Stimulated activated CD8-positive, alpha-beta memory T cell treated with anti-CD3 and anti-CD28 coated beads, Interleukin-2, amount 100 ng/mL, for 48 hours (primary cell): ENCODE measurements at places on chromosomes 5 and 9.

- DNase-seq: no peak
Observed at GRCh38 chr9:81092057-81092456, 597.3 kb downstream of the TLE1 start.

DNA sequence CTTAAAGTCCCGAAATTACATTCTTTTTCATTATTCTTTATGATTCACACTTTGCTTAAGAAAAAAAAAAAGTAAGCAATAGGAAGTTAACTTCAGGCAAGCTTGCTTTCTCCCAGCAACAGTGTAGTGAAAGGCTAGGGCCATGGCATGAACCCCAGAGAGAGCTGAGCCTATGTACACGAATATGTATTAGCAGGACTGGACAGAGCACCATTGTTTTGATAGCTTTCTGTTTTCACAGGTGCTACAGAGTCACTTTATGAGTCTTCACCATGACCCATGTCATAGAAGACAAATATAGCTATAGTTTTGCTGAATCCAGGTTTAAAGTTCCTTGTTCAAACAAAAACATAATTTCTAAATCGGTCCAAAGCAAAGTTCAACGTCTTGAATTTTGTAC is 199.2 kb downstream of the ADAMTSL1 start:
- no peak for DNase-seq

DNA sequence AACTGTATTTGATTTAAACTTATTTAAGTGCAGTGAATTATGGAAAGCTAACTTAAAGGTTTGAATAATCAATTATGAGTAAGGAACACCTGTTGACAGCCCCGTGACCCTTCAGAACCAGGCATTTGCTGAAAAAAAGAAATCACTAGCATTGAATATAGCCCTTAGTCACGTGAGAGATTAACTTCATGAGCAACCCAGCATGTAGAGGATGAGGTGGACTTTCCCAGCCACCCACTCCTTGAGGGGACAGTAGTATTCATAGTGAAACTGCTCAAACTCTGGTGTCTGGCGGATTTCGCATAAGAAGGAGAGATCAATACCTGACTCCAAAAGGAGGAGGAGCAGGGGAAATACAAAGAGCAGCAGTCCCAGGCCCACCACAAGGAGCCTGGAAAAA is 184.8 kb upstream of the RASEF start:
- DNase-seq: no peak

DNA sequence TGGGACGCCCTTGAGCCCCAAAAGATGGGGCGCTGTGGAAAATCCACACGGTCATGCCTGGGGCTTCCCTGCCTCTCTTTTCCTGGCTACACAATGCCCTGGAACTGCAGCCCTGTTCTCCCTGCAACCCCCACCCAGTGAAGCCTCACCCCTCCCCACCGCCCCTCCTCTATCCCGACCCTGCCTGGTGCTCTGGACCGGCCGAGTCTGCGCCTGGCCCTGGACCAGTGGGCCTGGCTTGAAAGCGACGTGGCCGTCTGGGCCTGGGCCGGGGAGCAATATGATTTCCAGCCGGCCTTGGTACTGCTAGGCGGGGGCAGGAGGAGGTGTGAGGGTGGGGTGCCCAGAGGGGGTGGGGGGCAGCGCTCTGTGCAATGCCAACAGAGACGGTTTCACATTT is 71.0 kb upstream of the RNU6ATAC start:
- no peak for DNase-seq

DNA sequence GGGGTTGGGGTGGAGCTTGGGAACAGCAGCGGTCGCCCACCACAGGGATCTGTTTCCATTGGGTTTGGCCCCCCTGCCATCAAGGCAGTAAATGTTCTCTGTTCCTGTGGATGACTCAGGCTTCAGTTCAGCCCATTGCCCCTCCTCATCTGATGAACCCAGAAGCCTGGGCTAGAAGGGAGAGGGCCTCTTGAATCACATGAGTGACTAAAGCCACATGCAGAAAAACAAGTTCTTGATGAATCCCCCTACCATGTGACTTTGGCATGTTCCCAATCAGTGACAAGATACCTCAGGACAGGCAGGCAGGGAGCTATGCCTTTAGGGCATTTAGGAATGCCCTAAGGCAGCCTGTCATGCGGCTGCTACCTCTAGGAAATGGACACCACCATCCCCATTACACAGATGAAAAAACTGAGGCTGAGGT is 2.5 kb downstream of the SH3PXD2B start:
- DNase-seq: no peak

DNA sequence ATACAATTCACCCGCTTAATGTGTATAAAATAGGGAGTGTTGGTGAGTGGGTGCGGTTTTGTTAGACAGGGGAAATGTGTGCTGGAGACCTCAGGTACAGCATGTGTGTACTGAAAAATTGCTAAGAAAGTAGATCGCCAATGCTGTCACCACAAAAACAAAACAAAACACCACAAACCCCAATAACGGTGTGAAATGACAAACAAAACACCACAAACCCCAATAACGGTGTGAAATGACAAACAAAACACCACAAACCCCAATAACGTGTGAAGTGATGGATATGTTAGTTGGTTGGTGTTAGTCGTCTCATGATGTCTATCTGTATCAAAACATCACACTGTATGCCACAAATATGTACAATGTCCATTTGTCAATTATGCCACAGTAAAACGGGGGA is 14.2 kb upstream of the GFPT2 start:
- DNase-seq: no peak

- DNase-seq: no peak
Observed at GRCh38 chr5:20528471-20528870, 540.5 kb upstream of the CDH18 start.

DNA sequence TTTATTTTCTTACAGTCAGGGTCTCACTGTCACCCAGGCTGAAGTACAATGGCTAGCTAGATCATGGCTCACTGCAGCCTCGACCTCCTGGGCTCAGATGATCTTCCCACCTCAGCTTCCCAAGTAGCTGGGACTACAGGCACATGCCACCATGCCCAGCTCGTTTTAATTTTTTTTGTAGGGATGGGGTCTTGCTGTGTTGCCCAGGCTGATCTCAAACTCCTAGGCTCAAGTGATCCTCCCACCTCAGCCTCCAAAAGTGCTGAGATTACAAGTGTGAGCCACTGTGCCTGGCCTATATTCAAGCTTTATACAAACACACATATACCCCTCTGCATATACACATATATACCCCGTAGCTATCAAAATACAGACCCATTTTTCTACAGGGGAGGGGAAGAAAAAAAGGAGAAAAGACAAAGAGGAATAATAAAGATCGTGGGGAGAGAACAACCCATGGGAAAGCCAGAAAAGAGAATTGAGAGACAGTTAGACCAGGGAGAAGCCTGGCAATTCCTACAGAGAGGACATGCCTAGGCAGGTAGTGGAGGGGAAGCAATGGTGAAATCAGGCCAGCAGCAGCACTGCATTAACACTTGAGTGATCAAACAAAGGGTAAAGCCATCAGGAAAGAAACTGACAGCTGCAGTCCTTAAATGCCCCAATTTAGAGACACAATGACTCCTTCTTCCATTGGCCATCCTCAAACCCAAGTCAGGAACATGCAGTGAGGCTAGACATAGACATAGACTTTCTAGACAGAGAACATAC is 102.7 kb downstream of the EFNA5 start:
- no peak for DNase-seq

- no peak for DNase-seq
Observed at GRCh38 chr9:76545191-76545590, 86.2 kb downstream of the GCNT1 start.

DNA sequence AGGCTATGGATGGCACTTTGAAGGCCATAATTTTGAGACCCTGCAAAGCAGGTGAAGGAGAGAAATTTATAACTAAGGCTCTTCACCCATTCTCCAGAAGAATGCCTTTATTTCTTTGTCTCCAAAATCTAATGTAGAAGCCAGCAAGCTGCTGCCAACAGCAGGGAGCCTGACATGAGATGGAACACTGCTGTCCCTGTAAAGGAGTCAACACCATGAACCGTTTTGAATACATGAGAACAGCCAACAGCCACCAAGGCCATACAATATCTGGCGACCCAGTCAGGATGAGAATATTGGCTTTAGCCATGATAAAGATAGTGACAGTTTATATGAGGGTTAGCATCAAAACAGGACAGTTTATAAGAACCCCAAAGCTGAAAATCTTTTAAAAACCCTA is 121.2 kb upstream of the LIFR start:
- no peak for DNase-seq

DNA sequence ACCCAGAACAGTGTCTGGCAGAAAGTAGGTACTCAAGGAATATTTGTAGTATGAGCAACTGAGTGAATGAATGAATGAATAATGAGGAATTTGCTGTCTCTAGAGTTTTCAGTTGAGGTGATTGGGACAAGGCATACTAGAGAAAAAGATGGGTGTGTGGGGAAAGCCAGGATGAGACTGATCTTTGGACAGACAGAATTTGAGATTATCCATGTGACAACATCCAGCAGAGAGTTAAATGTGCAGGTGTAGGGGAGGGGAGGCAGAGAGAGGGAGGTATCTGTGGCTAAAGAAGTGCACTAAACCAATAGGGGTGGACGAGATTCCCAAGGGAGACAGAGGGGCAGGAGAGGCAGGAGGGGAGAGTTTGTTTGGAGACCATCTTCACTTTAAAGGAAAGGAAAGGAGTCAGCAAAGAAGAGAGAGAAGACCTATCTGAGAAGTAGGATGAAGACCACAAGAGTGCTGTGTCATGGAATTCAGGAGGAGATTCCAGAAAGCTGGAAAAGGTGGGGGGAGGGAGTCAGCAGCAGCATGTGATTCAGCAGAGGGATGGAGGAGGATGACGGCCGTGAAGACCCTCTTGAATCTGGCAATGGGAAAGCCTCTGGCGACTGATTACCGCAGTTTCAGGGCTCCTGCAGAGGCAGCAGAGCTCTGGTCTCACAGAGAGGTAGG is 3.2 kb downstream of the CPLX2 start:
- no peak for DNase-seq

GRCh38 chr9:96004379-96004778 is 128.9 kb downstream of the ERCC6L2 start:
- no peak for DNase-seq

DNA sequence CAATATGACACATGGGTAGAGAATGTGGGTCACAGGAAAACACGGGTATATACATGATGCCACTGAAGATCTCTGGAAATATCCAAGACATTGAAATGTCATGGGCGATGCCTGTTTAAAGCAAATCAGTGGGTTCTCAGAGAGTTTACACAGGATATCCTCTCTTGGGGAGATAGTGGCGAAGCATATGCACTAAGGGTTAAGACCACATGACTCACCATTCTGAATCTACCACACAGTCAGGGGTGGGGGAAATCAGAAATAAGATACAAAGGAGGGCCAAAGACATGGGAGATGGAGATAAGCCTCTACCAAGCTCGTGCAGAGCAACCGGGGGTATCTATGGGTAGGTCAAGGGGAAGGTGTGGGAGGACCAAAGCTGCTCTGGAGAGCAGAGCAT is 58.8 kb downstream of the SH3PXD2B start:
- DNase-seq: no peak

GRCh38 chr9:135780086-135780485 is 78.1 kb downstream of the KCNT1 start:
- no peak for DNase-seq

- no peak for DNase-seq
Observed at GRCh38 chr5:158414780-158415179, 555.8 kb upstream of the CLINT1 start.

- no peak for DNase-seq
Observed at GRCh38 chr5:32760091-32760509, 49.0 kb downstream of the NPR3 start.
